ENCODE measurements at places on chromosomes 12 and 14. TPM values are rescaled to one million over a fixed set of nuclear protein-coding genes. Genes with fewer than 3 reads are reported as not detected.

The TAS2R20 gene
- 7.7 TPM for total RNA-seq

The BMAL2 gene
- total RNA-seq: 65.5 TPM

The CCDC197 gene
- not detected for total RNA-seq

The BCL11B gene
- total RNA-seq: 0.17 TPM

The RGS6 gene
- not detected for total RNA-seq

DNA sequence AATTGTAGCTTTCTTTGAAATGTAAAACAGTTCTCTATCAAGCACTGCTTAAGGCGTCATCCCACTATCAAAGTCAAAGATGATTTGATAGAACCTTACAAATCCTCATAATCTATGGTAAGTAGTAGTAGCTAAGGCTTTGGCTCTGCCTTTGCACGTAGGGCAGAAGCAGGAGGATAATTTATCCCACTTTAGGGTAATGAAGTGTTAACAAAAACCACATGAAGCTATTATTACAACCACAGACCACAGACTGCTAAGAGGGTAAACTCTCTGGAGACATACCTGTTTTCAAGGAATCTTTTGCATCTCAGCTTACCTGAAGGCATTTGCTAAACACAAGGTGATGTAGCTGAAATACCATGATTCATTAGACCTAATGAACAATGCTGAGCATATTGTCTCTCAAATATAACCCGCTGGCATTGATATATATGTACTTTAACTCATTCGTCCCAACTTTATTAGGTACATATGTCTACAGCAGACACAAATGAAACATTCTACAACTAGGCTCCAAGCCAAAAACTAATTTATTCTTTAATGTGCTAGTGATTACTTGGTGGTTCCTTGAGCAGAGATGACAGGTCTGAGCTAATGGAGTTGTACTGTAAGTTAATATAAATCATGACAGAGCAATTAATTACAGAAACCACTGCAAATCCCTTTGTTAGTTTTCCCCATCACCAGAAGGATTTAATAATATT is 368.8 kb downstream of the ETNK1 start:
- DNase-seq: peak; percentile 52

GRCh38 chr14:55129428-55130195 is 560 bp downstream of the LGALS3 start:
- peak; percentile 37 for DNase-seq

GRCh38 chr14:93821051-93821450 is 32.8 kb upstream of the PRIMA1 start:
- no peak for DNase-seq

GRCh38 chr14:86915406-86915805 is 1077.6 kb downstream of the GALC start:
- DNase-seq: no peak

DNA sequence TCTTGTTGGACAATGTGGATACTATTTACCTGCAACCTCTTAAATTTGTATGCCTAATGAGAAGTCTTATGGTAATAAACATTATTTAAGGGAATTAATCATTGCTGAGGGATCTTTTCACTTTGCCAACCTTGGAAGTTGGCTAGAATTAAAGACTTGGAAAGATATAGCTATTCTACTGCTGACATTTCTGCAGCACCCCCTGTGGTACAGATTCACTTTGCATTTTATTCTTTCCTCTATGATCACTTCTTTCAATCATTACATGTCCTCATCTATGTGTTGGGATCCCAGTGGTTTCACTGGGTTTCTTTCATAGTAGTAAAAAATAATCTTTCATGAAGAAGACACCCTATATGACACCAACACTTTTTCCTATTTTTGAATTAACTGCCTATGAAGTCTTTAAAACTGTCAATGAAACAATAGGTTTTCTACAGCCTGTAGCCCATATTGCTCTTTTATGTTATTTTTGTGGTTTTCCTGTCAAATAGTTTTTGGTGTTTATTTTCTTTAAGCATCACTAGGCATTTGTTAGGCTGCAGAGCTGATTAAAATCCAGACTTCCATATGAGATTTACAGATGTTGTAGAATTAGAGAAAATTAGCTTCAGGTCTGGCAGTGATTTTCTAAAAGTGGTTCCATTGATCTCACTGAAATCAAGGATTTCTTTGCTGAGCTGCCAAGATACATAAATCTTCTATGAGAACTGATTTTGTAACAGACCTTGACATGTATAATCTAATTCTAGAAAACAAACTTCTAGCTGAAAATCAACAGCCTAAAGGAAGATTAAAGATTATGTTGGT is 256.1 kb downstream of the NAV3 start:
- DNase-seq: peak; percentile 12

GRCh38 chr14:61234215-61234916 is 46.8 kb downstream of the TMEM30B start:
- peak; percentile 44 for DNase-seq

- DNase-seq: peak; percentile 26
Measured at GRCh38 chr12:1773937-1774655, 46.3 kb upstream of the LRTM2 start.

- no peak for DNase-seq
Measured at GRCh38 chr12:89393551-89394121, 41.3 kb upstream of the DUSP6 start.

DNA sequence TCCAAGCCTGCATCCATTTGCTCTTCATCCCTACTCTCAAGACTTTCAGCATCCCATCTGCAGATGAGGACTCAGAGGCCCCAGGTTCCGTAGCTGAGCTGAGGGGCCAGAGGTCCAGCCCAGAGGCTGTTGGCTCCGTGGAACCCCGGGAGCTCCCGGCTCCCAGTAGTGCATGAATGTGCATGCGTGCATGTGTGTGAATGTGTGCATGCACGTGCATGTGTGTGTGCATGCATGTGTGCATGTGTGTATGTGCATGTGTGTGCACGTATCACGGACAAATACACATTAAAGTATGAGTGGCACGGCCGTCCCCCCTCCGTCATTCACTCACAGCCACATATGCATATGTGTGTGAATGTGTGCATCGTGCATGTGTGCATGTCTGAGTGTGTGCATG is 149.9 kb downstream of the KIF26A start:
- no peak for DNase-seq

Data from renal cortical epithelial cell (primary cell).